ENCODE measurements at places on chromosomes 2 and 18.
A peak's percentile ranks its signal among the peaks of the same experiment; 100 is the strongest.

DNA sequence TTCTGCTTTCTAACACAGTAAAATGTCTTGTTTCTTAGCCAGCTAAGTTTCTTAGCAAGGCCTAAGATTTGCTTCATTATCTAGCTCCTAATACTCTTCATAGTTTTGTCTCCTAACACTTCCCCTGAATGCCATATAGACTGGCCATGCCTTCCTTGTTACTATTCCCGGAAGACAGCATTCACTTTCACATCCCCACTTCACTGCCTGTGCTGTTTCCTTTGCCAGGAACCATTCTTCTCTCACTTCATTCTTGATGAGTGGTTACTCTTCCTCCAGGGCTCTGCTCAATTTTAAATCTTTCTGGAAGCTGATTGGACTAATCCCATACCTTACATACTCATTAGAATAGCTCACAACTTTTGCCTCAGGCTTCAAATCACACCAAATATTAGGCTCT is 1510.2 kb upstream of the DDX18 start:
- no peak for DNase-seq

GRCh38 chr18:59655676-59656075 is 41.5 kb downstream of the CCBE1 start:
- no peak for DNase-seq

- DNase-seq = peak; percentile 16
These were observed 76.8 kb downstream of the UXS1 start for GRCh38 chr2:106117347-106117746.

GRCh38 chr18:77894060-77894459 is 644.4 kb downstream of the GALR1 start:
- DNase-seq = no peak

GRCh38 chr2:177322801-177323261 is 58.3 kb upstream of the NFE2L2 start:
- peak; percentile 61 for DNase-seq

GRCh38 chr2:216236486-216236885 is 127.3 kb downstream of the XRCC5 start:
- no peak for DNase-seq

GRCh38 chr2:26574066-26574899 is 66.9 kb downstream of the CIB4 start:
- no peak for DNase-seq

DNA sequence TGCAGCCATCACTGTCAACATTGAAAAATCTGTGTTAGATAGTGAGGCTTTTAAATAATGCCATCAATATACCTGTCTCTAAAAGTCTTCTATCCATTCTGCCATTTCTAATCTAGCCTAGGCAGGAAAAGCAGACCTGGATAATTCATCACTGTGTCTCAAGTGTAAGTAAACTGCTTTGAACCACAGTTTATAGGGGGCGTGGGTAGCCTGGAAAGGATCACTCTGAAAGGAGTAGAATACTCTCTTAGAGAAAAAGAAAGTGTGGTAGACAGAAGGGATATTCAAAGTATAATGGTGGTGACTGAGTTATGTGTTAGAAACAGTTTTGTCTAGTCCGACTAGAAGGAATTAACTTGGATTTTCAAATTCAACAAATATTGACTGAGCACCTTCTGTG is 40.8 kb downstream of the CERS6 start:
- DNase-seq = no peak

DNA sequence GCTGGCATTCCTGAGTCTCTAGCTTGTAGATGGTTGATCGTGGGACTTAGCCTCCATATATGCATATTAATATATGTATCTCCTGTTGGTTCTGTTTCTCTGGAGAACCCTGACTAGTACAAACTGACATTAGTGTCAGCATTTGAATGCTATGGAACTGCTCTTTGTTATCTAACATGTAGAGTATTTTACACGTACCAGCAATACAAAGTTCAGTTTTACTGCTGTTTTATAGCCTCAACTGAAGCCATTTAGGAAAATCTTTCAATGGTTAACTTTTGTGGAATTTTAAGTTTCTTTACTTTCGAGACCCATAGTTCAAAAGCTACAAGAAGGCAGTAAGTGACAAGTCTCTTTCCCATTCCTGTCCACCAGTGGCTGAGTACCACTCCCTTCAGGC is 418.4 kb downstream of the NUP35 start:
- DNase-seq = no peak

DNA sequence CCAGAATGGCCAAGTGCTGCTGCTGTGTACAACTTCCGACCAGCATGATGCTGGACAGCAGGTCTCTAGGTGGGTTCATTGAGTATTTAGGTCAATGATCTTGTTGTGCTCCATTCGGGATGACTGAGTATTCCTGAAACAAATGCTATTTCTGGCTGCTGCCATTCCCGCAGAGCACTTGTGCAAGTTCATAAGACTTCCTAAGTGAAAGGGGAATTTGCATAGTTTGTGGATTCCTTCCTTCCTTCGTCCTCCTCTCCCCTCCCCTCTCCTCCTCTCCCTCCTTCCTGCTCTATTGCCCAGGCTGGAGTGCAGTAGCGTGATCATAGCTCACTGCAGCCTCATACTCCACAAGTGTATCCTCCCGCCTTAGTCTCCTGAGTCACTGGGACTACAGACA is 40.4 kb downstream of the LDLRAD4 start:
- peak; percentile 81 for DNase-seq

- peak; percentile 58 for DNase-seq
These were observed 35.8 kb downstream of the CIB4 start for GRCh38 chr2:26605195-26605998.

- no peak for DNase-seq
These were observed 684.0 kb upstream of the ZEB2 start for GRCh38 chr2:145203891-145204290.

DNA sequence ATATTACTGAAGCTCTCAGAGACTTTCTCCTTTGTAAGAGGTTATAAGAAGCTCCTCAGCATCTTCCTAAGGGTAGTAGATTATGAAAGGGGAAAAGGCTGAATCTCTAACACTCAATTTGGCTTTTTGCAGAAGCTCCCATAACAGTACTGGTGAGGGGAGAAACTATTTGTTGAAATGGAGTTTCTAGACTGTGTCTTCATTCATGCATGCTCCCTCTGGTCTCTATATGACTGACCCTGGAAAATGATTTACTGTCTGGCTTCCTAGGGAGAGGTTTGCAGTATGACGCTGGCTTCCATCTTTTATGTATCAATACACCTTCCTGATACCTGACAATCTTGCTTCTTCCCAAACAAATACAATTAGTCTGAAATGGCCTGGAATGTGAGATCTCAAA is 63.9 kb downstream of the LDAH start:
- no peak for DNase-seq

- no peak for DNase-seq
These were observed 261.6 kb downstream of the PAX3 start for GRCh38 chr2:222037211-222037610.

DNA sequence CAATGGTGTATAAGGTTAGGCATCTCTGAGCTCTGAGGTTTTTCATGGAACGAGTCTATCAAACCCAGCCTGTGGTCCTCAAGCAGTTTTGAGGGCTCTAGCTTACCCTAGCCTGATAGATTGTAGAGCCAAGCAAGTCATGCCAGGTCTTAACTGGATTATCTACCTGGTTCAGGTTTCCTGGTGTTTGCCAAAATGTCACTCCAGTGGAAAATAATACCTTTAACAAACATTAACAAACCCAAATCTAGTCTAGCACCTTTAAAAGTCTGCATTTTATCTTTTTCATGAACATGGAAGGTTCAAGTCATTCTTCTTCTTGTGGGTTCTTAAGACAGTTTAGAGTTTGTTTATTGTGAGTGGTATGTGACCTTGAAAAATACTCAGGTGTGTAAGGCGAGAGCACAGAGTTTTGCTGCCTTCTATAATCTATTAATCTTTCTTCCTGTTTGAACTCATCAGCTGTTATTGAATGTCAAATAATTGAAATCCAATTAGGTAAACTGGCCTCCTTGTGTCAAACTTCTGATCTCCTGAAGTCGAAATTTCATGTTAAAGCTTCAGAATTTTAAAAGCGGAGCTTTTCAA is 13.4 kb upstream of the ADGRF3 start:
- no peak for DNase-seq
